ENCODE measurements at places on chromosomes 1 and 21.

- DNase-seq, result peak; percentile 15
Observed at GRCh38 chr21:33834801-33835500, 80.7 kb downstream of the ATP5PO start.

DNA sequence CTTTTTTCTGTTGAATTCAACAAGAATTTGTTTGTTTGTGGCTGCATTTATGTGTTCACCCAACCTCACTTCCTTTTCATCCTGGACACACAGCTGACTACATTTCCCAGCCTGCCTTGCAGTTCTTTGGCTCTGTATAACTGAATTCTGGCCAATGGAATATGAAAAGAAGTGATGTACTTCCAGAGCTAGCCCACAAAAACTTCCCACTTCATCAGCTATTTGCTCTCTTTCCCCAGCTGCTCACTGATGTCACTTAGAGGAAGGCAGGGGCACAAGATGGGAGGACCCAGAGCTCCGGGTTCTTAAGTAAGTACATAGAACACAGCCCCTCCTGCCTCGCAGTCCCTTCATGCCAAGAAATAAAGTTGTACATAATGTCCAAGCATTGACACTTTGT lies 235.0 kb upstream of the FGGY start:
- peak; percentile 36 for DNase-seq

DNA sequence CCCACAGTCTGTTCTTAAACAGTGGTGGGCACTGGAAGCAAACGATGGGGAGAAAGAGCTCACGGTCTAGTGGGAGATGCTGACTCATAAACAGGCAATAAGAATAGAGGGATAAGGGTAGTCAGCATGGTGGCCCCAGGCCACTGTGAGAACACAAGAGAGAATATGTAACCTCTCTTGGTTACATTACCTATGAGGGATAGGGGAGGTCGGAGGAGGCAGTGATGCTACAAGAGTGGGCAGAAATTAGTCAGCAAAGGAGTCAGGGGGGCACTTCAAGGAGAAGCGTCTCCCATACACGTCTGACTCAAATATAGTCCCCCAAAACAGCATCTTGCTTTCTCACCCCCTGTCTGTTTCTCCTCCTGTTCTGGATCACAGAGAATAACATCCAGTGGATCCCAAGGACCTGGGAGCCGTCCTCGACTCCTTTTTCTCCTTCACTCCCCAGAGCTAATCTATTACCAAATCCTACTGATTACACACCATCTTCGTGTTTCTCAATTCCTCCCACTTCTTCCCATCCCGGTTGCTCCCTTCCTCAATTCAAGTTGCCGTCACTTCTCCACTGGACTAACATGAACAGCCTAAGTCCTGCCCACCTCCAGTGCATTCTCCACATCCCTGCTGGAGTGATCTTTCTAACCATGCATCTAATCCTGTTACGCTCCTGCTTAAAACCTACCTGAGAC lies 2.1 kb downstream of the SLAMF8 start:
- DNase-seq, result no peak

DNA sequence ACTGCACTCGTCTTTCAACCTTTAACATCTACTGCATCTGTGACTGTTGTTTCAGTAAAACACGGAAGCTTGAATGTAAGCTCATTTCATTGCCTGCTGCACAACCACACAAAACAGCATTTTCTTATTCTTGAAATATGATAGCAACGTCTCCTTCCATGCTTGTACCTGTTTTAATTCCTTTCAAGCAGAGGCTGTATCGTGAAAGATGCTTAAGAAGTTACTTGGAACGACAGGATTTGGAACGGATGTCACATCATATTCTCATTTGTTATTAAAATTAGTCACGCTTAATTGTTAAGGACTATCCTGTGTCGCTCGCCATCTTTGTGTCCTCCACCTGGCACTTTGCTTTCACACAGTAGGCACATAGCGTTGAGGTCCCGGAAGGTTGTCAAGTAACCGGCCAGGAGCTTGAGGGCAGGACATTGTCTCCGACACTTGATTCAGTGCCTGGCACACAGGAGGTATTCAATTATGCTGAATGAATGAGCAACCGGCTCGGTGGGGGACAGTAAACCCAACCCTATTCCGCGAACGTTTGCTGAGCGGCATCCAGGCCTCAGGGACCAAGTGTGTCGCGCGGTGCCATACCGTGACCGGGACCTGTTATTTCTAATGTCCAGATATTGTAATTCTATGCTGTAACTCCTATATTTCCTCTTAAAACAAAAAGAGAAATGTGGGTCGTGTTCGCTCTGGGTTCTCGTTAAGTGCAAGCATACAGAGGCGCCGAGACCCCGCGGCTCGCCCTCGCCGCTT lies 499 bp upstream of the SH3GLB1 start:
- DNase-seq, result peak; percentile 55

DNA sequence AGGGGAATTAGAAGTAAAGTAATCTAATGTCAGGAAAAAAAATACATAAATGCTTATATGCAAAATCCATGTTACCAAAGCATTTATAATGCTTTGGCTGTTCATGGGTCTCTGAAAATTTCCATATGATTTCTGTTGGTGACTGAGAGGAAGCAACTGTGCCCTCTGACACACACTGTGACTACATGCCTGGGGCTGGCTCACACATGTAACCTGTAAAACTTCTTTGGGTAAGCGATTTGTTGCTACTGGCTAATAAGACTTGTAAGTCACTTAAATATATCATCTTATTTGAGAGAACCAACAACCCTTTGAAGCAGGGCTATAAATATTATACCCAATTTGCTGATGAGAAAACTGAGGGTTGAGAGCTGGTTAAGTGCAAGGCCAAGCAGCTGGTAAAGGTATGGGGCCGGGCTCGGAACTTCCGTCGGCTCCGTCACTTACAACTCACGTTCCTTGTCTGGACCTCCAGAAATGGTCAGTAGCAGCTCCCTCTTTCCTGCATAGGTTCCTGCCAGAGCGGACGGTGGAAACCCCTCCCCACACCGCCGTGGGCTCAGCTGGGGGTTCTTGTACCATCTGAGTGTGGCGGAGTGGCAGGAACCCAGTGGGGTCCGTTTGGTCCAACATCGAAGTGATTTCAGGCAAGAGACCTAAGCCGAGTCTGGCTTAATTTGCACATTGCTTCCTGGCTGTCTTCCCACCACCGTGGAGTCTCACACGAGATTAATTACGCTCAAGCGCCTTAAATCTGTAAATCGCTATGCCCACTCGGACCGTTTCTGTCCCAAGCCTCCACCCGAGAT lies 714 bp downstream of the DFFA start:
- DNase-seq, result no peak

DNA sequence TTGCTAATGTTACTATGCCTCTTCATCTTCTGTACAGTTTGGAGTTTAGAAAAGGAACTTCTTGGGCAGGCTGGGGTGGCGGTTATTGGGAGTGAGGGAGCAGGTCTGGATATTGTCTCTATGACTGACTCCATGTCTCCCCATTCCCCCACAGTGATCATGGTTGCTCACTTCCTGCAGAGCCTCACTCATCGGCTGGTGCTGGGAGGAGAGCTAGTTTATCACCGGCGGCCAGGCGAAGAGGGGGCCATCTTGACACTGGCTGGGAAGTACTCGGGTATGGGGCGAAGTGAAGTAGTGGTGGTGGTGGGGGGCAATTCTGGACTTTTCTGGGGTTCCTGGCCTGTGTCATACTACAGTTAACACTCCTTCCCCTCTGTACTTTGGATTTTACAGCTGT lies 2.2 kb downstream of the TOMM40L start:
- DNase-seq, result peak; percentile 33

- DNase-seq, result no peak
Observed at GRCh38 chr1:63911049-63911448, 137.2 kb downstream of the ROR1 start.

All from hematopoietic multipotent progenitor cell treated with erythropoietin and hydrocortisone succinate and interleukin-3 and kit ligand, for 4 days (in vitro differentiated cells).